ENCODE measurements at places on chromosomes 4 and X. TPM values are rescaled to one million over a fixed set of nuclear protein-coding genes. Genes with fewer than 3 reads are reported as not detected.

Gene TLR3
- polyA plus RNA-seq: 0.09 TPM

Gene RIBC1
- polyA plus RNA-seq: 0.31 TPM

Gene AFF2
- 0.08 TPM for polyA plus RNA-seq

Gene TMPRSS11B
- not detected for polyA plus RNA-seq

Gene SLIT2
- not detected for polyA plus RNA-seq

GRCh38 chr4:85762529-85762871, 287.6 kb downstream of the ARHGAP24 start:
- DNase-seq: no peak

- DNase-seq: no peak
Observed at GRCh38 chr4:84379917-84380641, 119.0 kb downstream of the NKX6-1 start.

DNA sequence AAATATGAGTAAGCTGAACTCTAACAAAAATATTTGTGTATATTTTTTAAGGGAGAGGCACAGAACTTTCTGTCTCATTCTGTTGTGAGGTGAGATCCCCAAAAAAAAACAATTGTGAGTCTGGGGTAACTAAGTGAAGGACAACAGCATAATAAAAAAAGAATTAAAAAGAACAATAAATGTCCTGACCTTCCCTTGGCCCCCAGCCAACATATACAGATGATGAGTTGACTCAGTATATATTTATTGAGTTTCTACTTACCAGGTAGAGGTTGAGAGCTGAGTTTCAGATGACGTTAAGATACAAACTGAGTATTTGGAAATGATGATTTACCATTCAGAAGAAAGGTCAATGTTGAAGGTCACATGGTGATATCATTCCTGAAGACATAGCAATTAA, 239.5 kb downstream of the KCNIP4 start:
- no peak for DNase-seq

GRCh38 chr4:101862595-101862994, 72.1 kb downstream of the BANK1 start:
- no peak for DNase-seq

- no peak for DNase-seq
Observed at GRCh38 chrX:101430457-101431078, 22.5 kb downstream of the HNRNPH2 start.

DNA sequence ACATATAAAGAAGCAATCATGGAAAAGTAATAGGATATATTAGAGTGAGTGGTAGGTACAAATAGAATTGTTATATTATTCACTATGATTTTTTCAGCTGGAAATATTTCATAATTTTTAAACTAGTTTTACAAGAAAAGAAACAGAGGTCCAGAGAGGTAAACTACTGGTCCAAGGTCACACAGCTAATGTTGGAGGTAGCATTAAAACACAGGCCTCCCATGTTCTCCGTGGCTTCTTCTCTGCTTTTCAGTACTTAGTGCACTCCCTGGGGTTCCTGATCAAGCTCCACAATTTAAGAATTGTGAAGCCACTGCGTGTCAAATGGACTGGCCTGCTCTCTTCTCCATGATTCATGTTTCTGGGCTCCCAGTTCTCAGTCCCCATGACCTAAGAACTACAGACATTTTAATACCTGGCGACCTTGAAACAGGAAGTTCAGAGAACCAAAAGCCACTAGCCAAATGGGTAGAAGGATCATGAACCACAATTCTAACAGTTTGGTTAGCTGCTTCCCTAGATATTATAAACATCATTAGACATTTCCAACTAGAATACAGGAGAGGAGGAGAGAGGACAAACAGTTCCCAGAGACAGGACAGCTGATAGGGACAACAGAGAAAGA, 172.0 kb upstream of the KLF3 start:
- no peak for DNase-seq

All from CD14-positive monocyte (primary cell).